Central memory CD8-positive, alpha-beta T cell (primary cell): ENCODE measurements at places on chromosomes 4 and X.

- DNase-seq: no peak
These were observed 106.6 kb downstream of the NSUN7 start for GRCh38 chr4:40856277-40856839.

GRCh38 chrX:97322401-97322800 is 438.7 kb downstream of the RPA4 start:
- no peak for DNase-seq

GRCh38 chr4:4338210-4339001 is 48.4 kb downstream of the ZBTB49 start:
- no peak for DNase-seq

DNA sequence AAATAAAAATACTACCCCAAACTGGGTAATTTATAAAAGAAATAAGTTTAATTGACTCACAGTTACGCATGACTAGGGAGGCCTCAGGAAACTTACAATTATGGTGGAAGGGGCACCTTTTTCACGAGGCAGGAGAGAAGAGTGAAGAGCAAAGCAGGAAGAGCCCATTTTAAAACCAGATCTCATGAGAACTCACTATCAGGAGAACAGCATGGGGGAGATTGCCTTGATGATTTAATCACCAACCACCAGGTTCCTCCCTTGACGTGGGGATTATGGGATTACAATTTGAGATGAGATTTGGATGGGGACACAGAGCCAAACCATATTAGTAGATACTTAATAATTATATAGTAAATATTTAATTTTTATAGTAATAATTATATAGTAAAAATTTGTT is 10.1 kb downstream of the CISD2 start:
- DNase-seq: no peak

GRCh38 chr4:86876894-86877685 is 15.1 kb downstream of the C4orf36 start:
- no peak for DNase-seq

DNA sequence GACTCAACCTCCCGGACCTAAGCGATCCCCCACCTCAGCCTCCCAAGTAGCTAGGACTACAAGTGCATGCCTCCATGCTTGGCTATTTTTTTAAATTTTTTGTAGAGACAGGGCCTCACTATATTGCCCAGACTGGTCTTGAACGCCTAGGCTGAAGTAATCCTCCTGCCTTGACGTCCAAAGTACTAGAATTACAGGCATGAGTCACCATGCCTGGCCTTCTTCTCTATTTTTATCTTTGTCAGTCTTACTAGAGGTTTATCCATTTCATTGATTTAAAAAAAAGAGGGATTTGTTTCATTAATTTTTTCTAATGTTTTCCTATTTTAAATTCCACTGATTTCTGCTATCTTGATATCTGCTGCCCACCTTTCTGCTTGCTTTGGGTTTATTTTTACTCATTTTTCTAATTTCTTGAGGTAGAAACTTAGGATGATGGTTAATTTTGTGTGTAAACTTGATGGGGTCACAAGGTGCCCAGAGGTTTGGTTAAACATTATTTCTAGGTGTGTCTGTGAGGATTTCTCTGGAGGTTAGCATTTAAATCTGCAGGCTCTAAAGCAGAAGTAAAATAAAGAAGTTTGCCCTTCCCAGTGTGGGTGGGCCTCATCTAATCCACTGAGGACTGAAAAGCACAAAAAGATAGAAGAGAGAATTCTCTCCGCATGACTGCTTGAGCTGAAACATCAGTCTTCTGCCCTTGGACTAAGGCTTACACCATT is 116.2 kb upstream of the DCLK2 start:
- no peak for DNase-seq

GRCh38 chr4:94852616-94853015 is 94.9 kb downstream of the BMPR1B start:
- no peak for DNase-seq

DNA sequence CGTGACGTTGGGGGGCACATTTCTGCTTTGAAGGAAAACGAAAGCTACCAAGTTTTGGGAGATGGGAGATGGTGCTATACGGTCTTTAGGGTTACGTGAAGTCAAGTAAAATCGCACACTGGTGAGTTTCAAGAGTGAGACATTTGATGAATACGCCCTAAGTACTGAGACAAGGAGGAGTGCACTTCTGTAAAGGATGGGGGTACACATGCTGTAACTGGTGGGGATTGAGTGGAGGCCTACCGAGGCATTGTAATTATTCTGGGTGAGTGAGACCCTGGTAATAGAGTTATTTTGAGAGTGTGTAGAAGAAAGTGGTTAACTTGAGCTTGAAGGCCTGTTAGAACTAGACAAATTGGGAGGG is 536 bp downstream of the SH3BGRL start:
- DNase-seq: no peak

- DNase-seq: no peak
These were observed 31.5 kb downstream of the TEC start for GRCh38 chr4:48237996-48238645.

GRCh38 chrX:46704767-46705386 is 54.0 kb downstream of the SLC9A7 start:
- DNase-seq: no peak

DNA sequence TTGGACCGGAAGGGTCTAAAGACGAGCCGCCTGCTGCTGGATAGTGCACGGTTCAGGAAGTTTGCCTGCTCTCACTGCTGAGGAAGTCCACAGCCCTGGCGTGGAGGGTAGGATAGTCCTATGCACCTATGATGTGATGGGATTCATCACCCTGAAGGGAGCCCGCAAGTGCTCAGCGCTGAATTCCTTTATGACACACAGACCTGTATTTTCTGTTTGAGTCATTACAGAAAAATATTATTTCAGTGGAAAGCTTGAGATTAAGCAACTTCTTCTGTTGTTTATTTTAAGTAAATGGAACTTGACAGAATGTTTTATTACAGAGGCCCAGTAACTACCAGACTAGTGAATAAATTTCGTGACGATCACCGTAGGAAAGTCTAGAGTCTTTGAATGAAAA is 123.2 kb downstream of the TRIML1 start:
- no peak for DNase-seq

DNA sequence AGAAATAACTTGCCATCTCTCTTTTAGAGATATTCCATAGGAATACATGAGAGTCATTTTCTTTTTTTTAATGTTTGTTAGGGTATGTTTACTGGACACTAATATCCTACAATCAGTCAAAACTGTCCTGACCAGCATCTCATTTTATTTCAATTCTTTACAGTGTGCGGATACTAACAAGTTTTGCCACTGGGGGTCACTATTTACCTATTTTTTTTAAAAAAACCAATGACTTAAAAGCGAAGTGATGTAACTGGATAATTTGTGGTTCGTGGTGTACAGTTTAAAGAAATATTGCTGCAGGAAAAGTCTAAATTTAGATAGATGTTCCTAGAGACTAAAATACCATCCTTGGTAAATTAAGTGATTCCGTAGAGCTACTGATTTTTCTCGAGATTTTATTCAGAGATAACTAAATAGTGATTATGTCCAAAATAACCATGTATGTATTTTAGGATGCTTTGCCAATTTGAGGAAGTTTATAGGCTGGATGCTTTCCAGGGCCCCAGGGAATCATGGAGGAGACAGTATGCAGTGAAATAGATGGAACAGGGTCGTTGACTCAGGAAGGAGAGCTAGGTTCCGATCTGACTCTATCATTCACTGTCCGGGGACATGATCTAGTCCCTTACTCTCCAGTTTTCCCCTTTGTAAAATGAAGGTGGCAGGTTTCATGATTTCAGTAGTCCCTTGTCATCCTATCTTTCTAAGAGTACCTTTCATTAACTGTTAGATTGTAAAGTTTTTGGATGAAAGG is 34.0 kb upstream of the GNPDA2 start:
- DNase-seq: no peak

DNA sequence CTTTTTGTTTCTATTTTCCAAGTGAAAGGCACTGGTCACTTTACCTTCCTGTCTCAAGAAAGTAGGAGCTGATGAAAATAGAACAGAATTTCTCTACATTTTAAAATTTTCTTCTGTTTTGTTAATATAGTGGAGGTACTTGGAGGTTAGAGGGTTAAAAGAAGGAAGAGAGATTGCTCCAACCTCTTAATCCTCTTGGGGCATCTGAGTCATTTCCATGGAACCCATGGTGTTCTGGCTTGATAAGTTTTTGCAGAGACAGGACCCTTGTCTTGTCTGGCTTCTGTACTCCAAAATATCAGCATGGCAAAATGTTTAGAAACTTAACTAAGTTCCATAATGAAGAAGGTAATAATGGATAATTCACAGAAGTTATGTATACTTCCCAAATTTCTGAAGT is 727.2 kb downstream of the C4orf33 start:
- DNase-seq: no peak

DNA sequence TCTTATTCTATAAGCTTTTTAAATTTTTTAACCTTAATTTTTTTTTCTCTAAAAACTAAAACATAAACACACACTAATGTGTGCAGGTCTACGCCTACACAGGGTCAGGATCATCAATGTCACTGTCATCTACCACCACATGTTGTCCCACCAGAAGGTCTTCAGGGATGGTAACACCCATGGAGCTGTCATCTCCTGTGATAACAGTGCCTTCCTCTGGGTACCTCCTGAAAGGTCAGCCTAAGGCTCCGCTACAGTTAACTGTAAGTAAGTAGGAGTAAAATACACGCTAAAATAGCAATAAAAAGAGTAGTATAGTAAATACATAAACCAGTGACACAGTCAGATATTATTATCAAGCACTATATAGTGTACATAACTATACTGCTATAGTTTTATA is 45.9 kb upstream of the GPRIN3 start:
- DNase-seq: no peak

GRCh38 chr4:77449171-77449570 is 156.4 kb upstream of the CXCL13 start:
- no peak for DNase-seq

DNA sequence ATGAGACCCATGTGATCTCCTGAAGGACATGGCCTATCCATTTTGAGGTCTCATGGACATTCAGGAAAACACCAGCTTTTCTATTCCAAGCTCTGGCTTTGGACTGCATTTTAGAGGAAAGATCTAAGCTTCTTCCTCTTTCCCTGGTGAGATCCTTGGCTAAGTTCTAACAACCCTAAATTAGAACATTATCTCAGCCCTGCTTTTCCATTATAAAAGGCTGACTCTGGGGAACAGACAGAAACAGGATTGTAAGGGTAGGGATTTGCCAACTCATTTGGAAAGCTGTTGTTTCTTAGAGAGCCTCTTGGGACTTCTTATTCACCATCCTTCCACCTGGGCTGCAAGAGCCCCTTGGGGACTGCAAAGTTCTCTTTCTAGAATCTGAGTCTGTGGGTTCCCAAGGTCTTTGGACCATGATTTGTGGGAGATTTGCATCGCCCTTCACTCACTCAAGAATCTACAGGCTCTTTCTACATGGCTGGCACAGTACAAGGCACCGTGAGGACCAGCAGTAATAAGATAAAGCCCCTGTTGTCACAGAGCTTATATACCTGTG is 146.9 kb downstream of the FNIP2 start:
- no peak for DNase-seq

DNA sequence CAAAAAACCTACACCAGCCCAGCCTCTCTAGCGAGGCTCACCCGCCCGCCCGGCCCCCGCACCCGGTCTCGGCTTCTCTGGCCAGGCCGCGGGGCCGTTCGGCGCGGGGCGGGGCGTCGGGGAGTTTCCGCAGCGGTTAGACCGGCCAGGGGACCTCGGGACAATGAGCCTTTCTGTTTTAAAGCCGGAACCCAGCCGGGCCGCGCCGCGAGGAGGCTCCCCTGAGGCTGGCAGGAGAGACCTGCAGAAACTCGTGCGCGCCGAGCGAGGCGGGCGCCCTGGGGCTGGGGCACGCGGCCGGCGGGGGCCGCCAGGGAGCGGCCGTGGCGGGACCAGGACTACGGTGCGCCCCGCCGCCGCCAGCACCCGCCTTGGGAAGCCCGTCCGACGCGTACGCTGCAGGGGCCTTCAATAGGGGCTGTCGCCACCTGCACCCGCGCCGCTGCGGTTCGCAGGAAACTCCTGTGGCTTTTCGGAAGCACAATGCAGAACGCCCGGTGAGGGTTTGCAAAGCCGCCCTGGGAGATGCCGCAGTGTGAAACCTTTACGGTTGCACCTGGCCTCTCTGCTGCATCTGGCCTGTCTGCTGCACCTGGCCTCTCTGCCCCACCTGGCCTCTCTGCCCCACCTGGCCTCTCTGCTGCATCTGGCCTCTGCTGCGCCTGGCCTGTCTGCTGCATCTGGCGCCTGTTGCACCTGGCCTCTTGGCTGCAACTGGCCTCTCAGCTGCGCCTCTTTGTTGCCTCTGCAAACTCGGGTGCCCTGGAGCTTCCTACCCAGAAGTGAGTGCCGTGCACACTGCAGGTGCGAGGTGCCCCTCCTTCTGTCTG is 63.9 kb downstream of the TRAPPC11 start:
- DNase-seq: peak; percentile 40

- DNase-seq: no peak
These were observed 4.5 kb upstream of the MAMLD1 start for GRCh38 chrX:150358651-150359050.

GRCh38 chr4:159398236-159398638 is 295.4 kb downstream of the RAPGEF2 start:
- DNase-seq: no peak

DNA sequence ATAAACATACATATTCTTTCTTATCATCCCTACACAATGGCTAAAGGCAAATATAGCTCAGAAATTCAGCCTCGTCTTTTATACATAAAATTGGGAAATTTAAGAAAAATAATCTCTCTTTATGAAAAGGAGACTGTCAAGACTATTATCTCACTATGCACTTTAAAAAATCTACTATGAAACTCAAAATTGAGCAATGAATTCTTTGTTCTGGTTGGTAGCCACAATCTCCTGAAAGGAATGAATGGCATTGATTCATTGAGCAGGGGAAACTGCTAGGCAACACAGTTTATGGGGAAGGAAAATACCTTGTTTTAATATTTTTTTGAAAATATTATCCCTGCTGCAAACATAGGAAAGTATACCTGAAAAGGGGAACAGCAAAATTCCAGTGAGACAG is 397.1 kb downstream of the RAB28 start:
- no peak for DNase-seq

DNA sequence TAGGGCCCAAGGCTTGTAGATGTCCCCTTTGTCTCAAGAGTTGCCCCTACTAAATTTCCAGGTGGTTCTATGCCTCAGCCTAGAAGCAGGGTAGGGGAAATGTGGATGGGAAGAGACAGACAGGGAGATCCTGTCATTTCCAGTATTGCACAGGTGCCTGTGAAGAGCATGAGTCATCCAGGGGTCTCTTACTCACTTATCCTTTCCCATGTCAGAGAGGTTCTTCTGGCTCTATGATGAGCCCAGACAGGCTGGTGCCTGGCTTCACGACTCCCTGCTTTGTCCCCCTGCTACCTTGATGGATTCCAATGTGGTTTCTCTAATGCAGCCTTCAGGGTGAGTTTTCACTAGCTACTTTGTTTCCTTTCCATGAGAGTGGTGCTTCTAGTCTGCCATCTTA is 35.2 kb upstream of the DDX60 start:
- no peak for DNase-seq

DNA sequence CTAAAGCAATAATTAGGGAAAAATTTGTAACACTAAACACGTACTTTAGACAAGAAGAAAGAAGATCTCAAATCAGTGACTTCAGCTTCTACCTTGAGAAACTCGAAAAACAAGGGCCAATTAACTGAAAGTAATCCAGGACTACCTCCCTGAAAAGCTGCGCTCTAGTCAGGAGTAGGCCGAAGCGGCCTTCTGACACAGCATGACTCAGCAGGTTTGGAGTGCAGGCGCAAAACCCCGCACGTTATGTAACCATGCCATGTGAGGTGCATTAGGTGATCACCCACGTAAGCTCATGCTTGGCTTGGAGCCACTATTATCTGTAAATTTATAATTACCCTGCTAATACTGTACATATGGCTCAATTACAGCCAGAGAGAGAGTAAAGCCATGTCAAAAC is 52.8 kb upstream of the CCDC149 start:
- no peak for DNase-seq

GRCh38 chr4:183396227-183396637 is 48.2 kb upstream of the CDKN2AIP start:
- no peak for DNase-seq
